ENCODE measurements at places on chromosomes 4 and X.
A peak's percentile ranks its signal among the peaks of the same experiment; 100 is the strongest.

GRCh38 chr4:150570862-150571261 lies 11.1 kb upstream of the MAB21L2 start:
- DNase-seq: no peak

GRCh38 chr4:76211769-76212708 lies 1.6 kb downstream of the SCARB2 start:
- DNase-seq: no peak

GRCh38 chrX:151359341-151359740 lies 37.7 kb upstream of the VMA21 start:
- DNase-seq: no peak

GRCh38 chr4:165514739-165515138 lies 135.9 kb downstream of the CPE start:
- no peak for DNase-seq

- peak; percentile 56 for DNase-seq
Observed at GRCh38 chr4:184453365-184454160, 20.8 kb downstream of the IRF2 start.

DNA sequence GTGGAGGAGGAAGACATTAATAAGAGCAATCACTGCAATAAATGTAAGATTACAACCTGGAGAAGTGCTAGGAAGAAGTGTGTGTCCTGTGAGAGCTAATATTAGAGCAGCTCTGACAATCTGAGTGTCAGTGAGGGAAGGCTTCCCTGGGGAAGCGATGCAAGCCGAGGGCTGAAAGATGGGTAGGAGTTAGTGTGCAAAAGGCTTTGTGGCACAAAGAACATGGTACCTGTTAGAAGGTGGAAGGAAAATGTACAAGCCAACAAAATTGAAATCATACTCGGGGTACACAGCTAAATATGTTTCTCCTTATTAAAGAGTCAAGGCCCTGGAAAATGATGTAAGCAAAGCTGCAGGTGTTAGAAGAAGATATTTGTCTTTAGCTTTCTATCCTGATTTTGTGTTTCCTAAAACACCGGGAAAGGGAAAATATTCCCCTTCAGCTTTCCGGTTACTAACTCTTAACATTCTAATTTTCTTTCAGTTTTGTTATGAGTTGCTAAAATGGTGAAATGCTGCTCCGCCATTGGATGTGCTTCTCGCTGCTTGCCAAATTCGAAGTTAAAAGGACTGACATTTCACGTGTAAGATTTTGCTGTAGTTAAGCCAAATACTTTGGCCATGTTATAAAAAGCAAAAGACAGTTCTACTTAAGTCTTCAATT lies 808 bp downstream of the THAP6 start:
- peak; percentile 24 for DNase-seq

DNA sequence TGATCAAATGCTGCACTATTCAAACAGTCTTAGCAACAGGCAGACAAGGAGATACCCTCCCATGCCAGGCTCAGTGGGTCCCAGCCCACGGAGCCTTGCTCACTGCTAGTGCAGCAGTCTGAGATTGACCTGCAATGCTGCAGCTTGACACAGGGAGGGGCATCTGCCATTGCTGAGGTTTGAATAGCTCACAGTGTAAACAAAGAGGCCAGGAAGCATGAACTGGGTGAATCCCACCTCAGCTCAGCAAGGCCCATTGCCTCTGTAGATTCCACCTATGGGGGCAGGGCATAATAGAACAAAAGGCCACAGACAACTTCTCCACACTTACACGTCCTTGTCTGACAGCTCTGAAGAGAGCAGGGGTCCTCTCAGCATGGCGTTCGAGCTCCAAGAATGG lies 26.6 kb upstream of the ZXDB start:
- DNase-seq: no peak

DNA sequence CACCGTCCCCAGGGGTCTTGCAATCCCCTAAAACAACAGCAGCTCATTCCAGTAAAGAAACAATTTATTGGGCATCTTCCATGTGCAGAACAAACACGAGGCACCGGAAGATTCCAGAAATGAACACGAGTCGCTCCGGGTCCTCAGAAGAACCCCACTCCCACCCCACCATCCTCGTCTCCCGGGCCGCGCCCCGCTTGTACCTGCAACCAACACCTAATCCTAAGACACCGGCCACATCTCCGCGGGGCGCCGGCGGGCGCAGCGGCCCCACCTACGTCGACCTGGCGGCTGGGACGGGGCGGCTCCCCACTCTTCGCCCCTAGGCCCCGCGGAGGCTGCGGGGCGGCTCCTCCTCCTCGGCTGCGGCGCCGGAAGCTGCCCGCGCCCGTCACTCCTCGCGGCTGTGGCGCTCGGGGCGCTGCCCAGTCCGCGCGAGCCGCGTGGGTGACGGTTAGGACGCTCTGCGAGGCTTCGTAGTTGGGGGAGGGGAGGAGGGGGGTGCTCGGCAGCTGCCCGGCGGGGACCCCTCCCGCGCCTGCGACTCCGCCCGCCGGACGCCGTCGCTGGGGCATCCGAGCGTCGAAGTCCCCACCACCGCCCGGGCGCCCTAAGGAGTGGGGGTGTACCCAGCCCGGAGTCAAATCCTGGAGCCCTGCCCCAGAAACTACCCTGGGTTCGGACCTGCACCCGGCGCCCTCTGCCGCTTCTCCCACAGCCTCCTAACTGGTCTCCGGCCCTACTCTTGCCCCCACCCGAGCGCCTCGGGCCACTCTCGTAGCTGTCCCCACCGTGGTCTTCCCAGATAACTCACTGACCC lies at the start of gene CCDC158:
TSS of gene CCDC158 (minus strand) at position 380 of the 820 bp plus-strand sequence. CDS start 17,934 bp downstream, outside the sequence.
- no peak for DNase-seq

DNA sequence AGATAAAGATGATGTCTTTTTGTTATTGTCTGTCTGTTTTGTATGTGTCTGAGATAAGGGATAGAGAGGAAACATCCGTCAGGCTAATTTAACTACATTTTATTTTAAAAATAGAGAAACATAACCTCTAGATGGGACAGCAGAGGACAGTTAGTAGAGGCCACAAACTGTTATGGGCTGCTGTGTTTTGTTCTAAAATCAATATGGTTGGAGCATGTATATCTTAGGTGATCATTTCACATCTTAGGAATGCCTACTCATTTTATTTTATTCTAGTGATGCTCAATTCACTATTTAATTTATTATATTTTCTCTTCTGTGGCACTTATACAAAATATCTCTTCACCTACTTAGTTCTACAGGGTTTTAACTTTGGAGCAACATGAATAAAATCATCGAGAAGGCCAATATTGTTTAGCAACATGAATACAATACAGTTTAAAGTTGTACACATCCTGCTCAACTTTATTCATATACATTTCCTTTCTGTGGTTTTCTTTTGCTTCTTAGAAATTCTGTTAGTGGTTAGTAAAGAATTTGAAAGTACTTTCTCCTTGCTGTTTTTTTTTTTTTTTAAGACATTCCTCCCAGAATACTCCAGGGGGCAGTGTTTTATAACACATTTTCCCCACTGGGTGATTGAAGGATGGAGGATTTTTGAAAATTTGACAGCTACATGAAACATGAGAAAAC lies 392.9 kb downstream of the UNC5C start:
- peak; percentile 16 for DNase-seq

DNA sequence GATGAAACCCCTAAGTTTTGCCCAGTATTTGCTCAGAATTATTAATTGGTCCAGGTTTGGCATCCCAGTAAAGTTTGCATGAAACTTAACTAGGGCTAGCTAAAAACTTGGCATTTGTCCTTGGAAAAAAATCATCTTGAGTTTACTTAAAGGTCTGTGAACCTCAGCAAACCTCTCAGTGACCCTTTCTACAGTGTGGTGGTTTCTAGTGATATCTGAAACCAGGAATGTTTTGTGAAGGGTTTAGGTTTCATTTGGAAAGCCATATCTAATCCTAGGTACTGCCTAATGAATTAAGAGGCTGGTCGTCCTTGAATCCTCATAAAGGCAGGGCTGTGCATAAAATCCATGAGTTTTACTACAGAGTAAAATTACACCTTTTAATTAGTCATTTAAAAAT lies 218.5 kb upstream of the ANKRD50 start:
- DNase-seq: no peak

DNA sequence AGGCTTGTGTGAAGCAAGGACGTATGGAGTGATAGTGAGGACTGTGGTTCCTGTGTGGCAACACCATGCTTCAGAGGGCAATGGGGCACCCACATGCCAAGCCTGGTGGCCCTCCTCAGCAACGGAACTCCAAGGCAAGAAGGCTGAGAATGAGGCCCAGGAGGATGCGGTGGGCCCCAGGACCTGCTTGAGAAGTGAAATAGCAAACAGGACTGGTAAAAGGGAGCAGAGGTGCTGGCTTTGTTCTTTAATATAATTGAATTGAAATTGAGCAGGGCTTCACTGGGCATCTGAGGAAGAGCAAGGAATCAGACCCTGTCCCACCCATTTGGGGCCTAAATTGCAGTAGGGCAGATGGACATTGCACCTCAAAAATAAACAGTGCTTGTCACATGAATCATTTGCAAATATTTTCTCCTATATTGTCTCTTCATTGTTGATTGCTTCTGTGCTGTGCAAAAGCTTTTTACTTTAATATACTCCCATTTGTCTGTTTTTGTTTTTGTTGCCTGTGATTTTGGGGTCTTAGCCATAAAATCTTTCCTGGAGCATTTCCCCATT lies 2.3 kb downstream of the TMEM187 start:
- no peak for DNase-seq

- no peak for DNase-seq
Observed at GRCh38 chr4:56297776-56298175, 89.5 kb downstream of the AASDH start.

DNA sequence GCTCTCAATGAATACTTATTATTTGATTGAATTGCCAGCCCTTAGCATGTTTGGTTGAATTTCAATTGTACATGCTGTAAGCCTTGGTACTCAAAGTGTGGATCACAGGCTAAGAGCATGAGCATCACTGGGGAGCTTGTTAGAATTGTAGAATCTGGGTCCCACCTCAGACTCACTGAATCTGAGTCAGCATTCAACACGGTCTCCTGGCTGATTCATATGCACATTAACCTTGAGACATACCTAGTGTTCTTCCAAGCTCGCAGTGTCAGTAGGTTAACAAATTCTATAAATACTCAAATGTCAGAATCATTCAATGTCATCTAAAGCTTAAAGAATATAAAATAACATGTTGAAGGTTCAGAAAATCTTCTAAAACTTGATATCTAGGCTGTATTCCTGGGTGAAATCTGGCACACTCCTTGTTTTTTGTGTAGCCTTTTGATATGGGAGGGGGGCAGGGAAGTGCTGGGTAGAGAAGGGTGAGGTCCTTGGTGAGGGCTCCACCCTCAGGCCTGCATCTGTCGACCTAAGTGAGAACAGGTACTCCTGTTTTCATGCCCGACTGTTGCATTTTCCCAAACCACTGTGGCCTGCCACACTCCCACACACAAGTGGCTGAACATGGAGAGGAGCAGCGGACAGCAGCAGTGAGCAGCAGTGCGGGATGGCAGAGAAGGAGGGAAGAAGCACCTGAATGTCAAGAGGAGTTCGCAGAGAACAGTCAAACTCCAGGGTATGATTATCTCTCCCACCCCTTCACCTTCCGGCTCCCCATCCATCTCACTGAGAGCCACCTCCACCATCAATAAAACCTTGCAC lies 529.6 kb upstream of the IGFBP7 start:
- DNase-seq: no peak

Data from GM10248 (cell line).